ENCODE measurements at places on chromosomes 2 and 18. TPM values are rescaled to one million over a fixed set of nuclear protein-coding genes. Genes with fewer than 3 reads are reported as not detected.

Gene CNGA3
- not detected for total RNA-seq

Gene FABP1
- total RNA-seq = not detected

Gene POTEC
- total RNA-seq = not detected

Gene SAG
- not detected for total RNA-seq

Gene ATP8B1
- total RNA-seq = 37.5 TPM

Gene CTNNA2
- not detected for total RNA-seq

Gene NOSTRIN
- under 0.01 TPM for total RNA-seq
